ENCODE measurements at places on chromosomes 7 and 10.

DNA sequence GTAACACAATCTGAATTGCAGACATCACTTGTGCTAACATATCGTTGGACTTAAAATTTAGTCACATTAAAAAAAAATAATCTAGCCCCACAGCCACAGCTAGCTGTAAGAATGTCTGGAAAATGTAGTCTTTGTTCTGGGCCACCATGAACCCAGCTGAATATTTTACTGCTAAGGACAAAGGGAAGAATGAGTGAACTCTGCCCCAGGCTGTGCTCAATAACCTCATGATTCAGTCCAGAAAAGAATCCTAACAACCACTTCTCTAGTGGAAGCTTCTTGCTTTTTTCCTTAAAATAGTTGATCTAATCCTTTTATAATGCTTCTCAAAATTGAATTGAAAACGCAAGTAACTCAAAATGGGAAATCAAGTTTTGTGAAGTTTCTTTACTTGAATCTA is 25.6 kb upstream of the SOSTDC1 start:
- DNase-seq = no peak

DNA sequence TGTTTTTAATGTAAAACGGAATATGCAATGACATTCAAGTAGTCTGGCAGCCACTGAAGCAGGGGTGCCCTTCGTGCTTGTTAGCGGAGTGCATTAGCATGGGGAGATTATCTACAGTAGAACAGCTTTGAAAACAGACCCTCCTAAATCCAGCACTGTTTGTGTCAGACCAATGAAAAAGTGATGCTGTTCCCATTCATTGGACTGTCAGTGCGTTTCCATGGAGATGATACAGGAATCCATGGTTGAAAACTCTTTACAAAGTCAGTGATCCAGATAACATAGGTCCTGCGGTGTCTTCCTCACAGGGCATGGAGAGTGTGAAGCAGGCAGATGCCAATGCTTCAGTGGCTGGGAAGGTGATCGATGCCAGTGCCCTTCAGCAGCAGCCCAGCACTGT is 73.6 kb downstream of the ITGB8 start:
- DNase-seq = no peak

GRCh38 chr7:136386876-136387275 is 409.7 kb upstream of the MTPN start:
- DNase-seq = no peak

- peak; percentile 82 for DNase-seq
These were observed 4.7 kb downstream of the PDGFA start for GRCh38 chr7:514651-515598.

- DNase-seq = no peak
These were observed 73.6 kb downstream of the COBL start for GRCh38 chr7:51242881-51243518.

- DNase-seq = no peak
These were observed 101.1 kb upstream of the LAMB4 start for GRCh38 chr7:108231221-108231620.

DNA sequence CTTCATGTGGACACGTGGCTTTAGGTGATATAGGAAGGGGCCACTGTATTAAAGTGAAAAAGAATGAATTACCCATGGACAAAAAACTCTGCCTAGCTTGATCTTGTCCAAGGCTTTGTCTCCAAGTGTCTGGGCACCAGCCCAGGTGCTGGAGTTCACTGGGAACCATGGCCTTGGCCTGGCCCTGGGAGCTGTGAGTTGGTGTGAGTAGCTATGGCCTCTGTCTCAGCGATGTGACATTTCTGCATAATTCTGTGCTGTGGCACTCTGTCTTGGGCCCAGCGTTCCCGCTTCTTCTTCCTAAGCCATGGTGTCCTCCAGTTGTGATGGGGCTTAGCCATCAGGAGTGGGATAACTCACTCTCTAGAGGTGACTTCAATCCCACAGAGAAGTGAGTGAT is 119.0 kb upstream of the PPP2R2D start:
- no peak for DNase-seq

DNA sequence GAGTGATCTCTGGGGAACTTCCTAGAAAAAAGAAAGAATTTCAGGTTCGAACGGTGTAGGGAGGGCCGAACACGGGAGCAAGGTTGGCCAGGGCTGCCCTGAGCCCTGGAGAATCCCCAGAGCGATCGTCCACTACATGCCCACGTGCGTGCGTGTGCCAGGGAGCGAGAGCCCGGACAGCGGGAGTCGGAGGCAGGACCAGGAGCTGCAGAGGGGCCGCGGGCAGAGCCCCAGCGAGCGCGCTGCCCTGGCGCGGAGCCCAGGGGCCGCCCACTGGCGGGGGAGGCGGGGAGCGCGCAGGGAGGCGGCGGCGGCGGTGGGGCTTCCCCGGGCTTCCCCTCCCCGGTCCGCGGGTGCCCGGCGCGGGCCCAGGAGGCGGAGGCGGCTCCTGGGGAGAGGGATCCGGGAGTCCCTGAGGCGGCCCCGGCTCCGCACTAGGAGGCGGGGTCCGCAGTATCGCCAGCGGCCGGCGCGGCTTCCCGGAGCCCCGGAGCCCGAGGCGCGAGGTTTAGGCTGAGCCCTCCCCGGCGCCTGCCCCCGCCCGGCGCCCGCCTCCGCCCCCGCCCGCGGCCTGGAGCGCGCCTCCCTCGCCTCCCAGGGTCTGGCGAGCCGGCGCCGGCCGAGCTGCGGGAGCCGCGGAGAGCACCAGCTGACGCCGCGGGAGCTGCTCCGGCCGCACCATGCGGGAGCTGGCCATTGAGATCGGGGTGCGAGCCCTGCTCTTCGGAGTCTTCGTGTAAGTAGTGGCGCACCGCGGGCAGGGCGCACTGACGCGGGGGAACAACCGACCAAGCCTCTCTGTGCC is at the start of gene PLPP4:
PLPP4 (plus strand) TSS at position 602 of the 805 bp plus-strand sequence; CDS start at position 681, 79 bp downstream.
- DNase-seq = peak; percentile 89

DNA sequence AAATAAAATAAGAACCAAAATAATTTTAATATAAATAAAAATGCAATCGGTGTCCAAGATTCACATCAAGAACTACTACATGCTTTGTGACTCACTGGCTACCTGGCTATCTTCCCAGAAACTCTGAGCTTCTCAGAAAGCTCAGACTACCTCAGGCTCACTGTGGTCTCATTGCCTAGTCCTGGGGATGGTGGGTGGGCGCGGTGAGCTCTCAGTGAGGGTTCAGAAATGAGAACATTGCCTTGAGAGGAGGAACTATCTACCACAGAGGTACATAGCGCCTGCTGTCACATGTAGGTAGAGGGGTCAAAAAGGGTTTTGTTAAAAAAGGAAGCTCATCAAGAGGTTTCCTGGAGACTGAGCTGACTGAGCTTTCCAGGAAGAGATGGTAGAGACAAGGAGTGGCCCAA is 108.0 kb downstream of the WDFY4 start:
- DNase-seq = no peak

DNA sequence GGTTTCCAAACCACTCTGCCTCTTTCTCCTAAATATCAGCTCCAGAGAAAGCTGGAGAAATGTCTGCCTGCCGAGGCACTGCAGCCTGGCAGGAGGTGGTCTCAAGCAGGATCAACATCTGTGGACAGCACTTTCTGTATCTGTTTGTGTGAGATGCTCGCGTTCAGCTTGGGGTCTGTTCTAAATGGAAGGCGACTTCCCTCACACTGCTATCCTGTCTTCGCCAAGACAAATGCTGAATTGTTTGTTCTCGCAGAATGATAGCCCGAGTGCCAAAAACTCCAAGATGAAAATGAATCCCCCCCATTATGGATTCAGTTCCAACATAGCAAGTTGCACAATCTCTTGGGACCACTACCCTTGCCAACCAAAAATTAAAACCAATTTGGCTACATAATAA is 72.2 kb upstream of the PALS2 start:
- DNase-seq = peak; percentile 6

DNA sequence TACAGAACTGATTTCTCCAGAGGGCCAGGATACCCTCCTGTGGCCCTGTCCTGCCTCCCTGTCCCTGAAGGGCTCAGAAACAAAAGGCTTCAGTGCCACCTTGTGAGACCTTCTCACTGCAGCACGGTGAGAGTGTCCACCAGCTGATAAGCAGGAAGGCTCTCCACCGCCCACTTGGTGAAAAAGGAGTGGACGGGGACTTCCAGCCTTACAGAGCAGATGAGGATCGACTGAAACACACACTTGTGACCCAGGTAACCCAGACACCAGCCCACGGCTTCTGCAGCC is 330.1 kb downstream of the GRID1 start:
- no peak for DNase-seq

DNA sequence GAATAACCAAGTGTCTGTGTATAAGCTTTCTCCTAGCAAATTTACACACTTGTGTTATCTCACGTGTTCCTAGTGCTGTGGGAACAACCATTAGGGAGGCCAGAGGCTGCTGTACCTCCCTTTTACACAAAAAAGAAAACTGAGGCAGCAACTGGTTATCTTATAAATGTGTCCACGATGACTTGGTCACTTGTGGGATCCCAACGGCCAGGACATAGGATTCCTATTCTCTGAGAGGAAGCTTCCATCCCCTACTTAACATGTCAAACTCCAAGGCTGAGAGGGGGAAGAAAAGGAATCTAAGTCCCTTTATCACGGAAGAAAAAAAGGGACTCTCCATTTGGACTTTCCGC is 484 bp downstream of the ZNF438 start:
- DNase-seq = no peak

DNA sequence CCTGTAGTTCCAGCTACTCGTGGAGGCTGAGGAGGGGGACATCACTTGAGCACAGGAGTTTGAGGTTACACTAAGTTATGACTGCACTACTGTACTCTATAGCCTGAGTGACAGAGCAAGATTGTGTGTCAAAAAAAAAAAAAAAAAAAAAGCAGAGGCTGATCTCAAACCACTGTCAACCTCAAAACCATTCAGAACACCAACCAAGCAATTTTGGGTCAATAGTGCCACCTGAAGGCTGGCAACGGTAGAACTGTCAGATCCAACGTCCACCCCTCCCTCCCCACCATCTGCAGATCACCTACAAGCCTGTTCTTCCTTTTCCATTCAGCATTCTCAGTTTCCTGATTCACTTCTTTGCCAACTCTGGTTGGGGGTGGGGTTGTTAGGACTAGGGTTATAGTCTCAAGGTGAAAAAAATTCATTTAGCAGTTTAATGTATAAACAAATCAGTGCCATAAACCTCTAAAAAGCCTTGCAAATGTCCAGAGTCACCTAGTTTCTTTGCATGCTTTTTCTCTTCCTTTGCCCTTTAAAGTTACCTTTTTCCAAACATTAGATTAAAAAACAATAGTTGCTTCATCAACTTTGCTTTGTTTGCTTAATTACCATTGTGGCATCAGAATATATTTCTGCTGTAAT is 2.6 kb downstream of the MRPS33 start:
- DNase-seq = peak; percentile 65

DNA sequence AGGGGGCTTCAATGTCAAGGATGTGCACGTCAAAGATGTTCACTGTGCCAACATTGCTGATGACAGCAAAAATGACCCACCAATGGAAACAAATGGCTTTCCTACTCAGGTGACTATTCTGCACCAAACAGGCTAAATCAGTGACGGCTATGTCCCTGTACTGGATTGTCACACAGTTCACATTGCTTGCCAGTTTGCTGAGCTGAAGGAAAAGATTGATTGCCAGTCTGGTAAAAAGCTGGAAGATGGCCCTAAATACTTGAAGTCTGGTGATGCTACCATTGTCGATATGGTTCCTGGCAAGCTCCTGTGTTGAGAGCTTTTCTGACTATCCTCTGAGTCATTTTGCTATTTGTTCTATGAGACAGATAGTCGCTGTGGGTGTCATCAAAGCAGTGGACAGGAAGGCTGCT is 202.2 kb upstream of the ETV1 start:
- DNase-seq = no peak

DNA sequence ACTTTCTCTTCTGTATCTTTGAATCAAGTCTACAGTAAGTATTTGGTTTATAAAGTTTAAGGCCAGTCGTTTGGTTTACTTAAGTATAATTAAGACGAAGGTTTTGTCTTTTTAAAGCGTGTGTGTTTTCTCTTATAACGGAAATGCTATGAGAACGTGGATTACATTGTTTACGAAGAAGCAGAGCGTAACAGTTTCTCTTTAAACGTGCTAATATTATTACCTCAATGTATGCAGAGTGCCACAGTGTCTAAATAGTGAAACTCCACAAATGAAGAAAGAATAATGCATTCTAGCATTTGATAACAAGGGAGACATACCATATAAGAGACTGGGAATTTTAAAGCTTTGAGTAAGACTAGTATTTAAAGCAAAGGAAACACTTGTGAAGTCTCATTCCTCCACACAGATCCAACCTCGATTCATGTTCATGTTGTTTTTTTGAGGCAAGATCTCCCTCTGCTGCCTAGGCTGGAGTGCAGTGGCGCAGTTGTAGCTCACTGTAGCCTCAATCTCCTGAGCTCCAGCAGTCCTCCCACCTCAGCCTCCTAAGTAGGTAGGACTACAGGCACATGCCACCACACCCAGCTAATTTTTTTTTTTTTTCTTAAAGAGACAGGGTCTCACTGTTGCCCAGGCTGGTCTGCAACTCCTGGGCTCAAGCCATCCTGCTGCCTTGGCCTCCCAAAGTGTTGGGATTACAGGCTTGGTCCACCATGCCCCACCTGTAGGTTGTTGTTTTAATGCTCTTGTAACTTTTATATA is 75.1 kb downstream of the ANKRD61 start:
- DNase-seq = no peak

DNA sequence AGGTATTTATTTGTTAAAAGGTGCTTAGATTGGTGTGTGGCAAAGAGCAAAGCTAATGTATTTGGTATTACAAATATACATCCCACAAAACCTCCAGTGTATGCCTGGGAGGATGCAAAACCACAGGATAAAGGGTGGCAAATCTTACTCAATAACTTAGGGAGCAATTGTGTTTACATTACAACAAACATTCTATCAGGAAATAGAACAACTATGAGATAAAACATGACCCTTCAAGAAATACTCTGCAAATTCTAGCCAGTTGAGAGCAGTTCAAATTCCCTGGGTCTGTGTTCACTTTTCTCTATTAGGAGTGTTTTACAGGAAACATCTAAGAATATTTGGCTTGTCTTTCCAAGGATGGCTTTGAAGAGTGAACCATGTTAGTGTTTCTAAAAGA is 64.9 kb downstream of the CUL1 start:
- DNase-seq = no peak

- DNase-seq = no peak
These were observed 339.8 kb downstream of the SEMA3D start for GRCh38 chr7:84847038-84847437.

DNA sequence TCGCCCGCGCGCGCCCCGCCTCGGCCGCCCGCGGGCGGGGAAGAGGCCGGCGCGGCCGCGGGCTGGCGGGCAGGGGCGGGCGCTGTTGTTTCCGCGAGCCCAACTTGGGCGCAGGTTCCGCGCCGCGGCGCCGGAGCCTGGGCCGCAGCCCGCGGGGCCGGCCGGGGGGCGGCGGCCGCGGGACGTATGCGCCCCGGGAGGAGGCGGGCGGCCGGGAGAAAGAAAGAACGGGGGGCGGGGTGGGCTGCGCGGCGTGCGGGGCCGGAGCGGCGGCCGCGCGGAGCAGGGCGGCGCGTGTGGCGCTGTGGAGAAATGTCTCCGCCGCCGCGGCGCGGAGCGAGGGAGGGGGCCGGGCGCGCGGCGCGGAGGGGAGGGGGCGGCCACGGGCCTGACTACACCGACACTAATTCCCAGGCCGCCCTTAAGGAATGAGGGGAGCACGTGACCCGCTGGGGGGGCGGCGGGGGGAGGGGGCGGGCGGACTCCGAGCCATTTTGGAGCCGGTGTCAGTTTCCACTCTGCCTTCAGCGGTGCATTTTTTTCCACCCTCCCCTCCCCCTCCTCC is at the start of gene BMI1:
BMI1 (plus strand) TSS at position 509 of the 565 bp plus-strand sequence. CDS start 5,351 bp downstream, outside the sequence.
- DNase-seq = peak; percentile 90

Measured in H7 (cell line).